ENCODE measurements at places on chromosomes 16 and 17. TPM values are rescaled to one million over a fixed set of nuclear protein-coding genes. Genes with fewer than 3 reads are reported as not detected.

GRCh38 chr16:11058832-11059231 is 114.5 kb downstream of the CLEC16A start:
- DNase-seq, result no peak

DNA sequence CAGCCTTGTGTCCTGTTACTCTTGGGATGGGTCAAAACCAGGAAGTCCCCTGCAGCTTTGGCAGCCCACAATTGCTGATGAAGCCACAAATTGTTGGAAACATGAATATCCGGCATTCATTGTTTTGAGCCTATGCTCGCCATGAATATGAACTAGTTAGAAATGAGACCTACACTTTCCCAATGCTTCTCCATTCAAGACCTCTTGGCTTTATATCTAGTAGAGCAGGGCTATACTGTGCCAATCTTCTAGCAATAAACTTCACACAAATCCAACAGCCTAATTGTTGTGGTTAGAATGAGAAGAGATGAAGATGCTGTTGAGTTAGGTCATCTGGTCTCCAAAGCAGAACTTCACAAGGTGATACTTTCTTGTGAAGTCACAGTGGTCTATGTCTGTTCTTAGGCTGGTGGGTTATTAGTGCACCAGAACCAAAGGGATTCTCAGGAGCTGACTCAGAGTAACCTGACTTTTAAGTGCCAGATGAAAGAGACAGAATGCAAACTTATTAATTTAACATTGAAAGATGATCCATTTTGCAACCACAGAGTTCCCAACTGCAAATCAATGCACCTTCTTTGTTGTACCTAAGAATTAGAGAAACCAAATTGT is 13.7 kb upstream of the KRT23 start:
- DNase-seq, result no peak

- DNase-seq, result peak; percentile 7
Measured at GRCh38 chr17:18315562-18315922, 449 bp downstream of the SMCR8 start.

The GP1BA gene
- polyA plus RNA-seq, result not detected

The TLCD2 gene
- polyA plus RNA-seq, result 1.2 TPM

All from IMR-90 (cell line).